Progenitor cell of endocrine pancreas (in vitro differentiated cells): ENCODE measurements at places on chromosomes 11 and 22. TPM values are rescaled to one million over a fixed set of nuclear protein-coding genes. Genes with fewer than 3 reads are reported as not detected.

GRCh38 chr11:10942620-10943019, 84.8 kb upstream of the ZBED5 start:
- H3K36me3 ChIP-seq = no peaks in the 10 kb centered on the region
- peaks cover 4% of the 10 kb centered on the region for H3K27me3 ChIP-seq
- H3K27ac ChIP-seq = no peak overlapping the region
- no peak for DNase-seq

The GDPD4 gene
- total RNA-seq = not detected in 2 replicates

DNA sequence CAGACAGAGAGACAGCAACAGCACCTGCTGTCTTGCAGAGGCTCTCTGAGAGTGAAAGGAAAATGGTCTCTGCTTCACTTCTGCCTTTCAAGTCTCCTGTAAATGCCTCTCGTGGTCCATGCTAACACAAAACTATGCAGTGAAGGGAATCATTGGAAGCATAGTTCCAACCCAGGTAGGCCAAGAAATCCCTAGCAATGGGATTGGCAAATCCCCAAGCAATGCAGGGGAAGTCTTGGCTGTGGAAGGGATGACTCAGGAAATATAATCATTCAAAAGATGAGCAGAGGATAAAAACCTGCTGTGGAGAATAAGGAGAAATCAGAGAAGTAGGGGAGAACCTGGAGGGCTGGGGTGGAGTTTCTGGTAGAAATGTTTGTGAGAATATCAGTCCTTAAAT, 216.1 kb upstream of the ZBED5 start:
- H3K36me3 ChIP-seq = no peaks in the 10 kb centered on the region
- no peak overlapping the region for H3K4me3 ChIP-seq
- H3K4me1 ChIP-seq = peaks cover 11% of the 10 kb centered on the region
- H3K27me3 ChIP-seq = peaks cover 33% of the 10 kb centered on the region

GRCh38 chr11:126443120-126443519, 87.6 kb downstream of the ST3GAL4 start:
- H3K27ac ChIP-seq = no peak overlapping the region
- no peak overlapping the region for H3K4me3 ChIP-seq
- peaks cover 4% of the 10 kb centered on the region for H3K4me1 ChIP-seq
- H3K27me3 ChIP-seq = peaks cover 58% of the 10 kb centered on the region

GRCh38 chr11:45927684-45928413, 5.4 kb downstream of the LARGE2 start:
- no peak overlapping the region for H3K4me3 ChIP-seq
- peaks cover 11% of the 10 kb centered on the region for H3K36me3 ChIP-seq
- peaks cover 4% of the 10 kb centered on the region for H3K4me1 ChIP-seq

DNA sequence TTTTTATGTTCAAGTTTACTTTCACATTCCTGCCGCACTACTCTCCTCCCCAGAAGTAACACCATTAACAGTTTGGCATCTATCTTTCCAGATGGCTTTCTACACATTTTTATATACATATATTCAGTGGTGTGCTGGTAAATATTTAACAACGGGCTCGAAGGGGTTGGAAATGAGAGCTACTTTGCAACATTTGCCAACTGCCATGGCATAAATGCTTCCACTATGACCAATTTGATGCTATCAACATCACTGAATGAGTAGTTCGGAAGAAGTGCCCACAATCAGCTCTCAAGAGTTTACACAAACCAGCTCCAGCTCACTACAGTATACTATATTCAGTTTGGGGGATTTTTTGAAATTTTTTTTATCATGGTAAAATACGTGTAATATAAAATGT, 55.2 kb downstream of the RELT start:
- H3K36me3 ChIP-seq = no peaks in the 10 kb centered on the region
- no peak overlapping the region for H3K4me3 ChIP-seq
- no peaks in the 10 kb centered on the region for H3K27me3 ChIP-seq
- no peaks in the 10 kb centered on the region for H3K4me1 ChIP-seq
- H3K27ac ChIP-seq = no peak overlapping the region
- no peak for DNase-seq

GRCh38 chr22:32820131-32821119, 18.9 kb downstream of the TIMP3 start:
- no peaks in the 10 kb centered on the region for H3K36me3 ChIP-seq
- DNase-seq = no peak
- H3K27me3 ChIP-seq = peaks cover 3% of the 10 kb centered on the region
- no peak overlapping the region for H3K27ac ChIP-seq

- H3K27me3 ChIP-seq = peaks cover 5% of the 10 kb centered on the region
- H3K4me3 ChIP-seq = no peak overlapping the region
Measured at GRCh38 chr11:91932151-91932821, 292.3 kb upstream of the FAT3 start.

DNA sequence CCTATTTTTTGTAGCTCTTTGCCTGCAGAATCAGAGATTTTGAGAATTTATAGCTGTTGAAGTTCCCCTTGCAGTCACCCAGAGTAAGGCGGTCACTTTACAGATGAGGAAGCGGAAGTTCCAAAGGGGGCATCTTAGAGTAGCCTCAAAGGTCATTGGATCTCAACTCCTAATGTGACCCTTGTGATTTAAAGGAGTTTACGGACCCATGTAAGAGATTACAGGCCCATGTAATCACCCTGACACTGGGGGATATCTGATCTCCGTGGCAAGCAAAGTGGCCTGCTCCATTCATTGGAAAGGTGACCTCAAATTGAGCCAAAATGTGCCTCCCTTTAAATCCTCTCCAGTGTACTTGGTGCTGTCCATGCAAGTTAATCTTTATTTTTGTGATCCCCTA, 15.7 kb downstream of the P2RX3 start:
- peaks cover 3% of the 10 kb centered on the region for H3K27me3 ChIP-seq
- H3K4me3 ChIP-seq = no peak overlapping the region
- no peaks in the 10 kb centered on the region for H3K36me3 ChIP-seq
- H3K4me1 ChIP-seq = peaks cover 6% of the 10 kb centered on the region
- no peak for DNase-seq

- peaks cover 28% of the 10 kb centered on the region for H3K4me1 ChIP-seq
- DNase-seq = no peak
- peak overlapping the region; percentile 96 for H3K27ac ChIP-seq
Measured at GRCh38 chr11:73761403-73761945, 600 bp upstream of the RAB6A start.

DNA sequence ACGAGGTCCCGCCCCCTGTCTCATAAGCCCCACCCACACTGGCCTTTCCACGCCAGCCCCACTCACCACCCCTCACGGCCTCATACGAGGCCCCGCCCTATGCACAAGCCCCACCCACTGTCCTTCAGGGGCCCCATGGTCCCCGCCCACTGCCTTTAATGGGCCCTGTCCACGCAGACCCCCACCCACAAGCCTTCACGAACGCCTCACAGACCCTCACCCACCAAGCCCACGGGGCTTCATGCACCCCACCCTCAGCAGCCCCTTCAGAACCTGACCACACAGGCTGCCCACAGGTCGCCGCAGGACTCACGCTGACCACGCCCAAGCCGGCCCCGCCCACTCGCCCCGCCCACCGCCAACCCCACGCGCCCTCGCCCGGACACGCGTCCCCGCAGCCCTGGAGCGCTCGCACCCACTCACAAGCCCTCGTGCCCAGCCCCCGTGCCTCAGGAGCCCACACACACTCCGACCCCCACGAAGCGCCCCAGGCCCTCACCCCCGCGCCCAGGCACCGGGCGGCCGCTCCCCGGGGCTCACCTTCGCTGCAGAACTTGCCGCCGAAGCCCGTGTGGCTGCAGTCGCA, 10.5 kb downstream of the NRXN2 start:
- no peaks in the 10 kb centered on the region for H3K36me3 ChIP-seq
- DNase-seq = no peak
- peaks cover 9% of the 10 kb centered on the region for H3K4me1 ChIP-seq
- H3K27ac ChIP-seq = no peak overlapping the region
- no peak overlapping the region for H3K4me3 ChIP-seq
- peaks cover 78% of the 10 kb centered on the region for H3K27me3 ChIP-seq

- H3K27me3 ChIP-seq = no peaks in the 10 kb centered on the region
- DNase-seq = no peak
- H3K4me1 ChIP-seq = no peaks in the 10 kb centered on the region
- no peak overlapping the region for H3K4me3 ChIP-seq
- H3K36me3 ChIP-seq = no peaks in the 10 kb centered on the region
Measured at GRCh38 chr11:26558190-26558589, 13.9 kb downstream of the MUC15 start.

GRCh38 chr22:41367680-41368542, 13.8 kb upstream of the TEF start:
- peaks cover 3% of the 10 kb centered on the region for H3K27me3 ChIP-seq
- no peak overlapping the region for H3K27ac ChIP-seq
- no peaks in the 10 kb centered on the region for H3K36me3 ChIP-seq
- peaks cover 10% of the 10 kb centered on the region for H3K4me1 ChIP-seq
- no peak overlapping the region for H3K4me3 ChIP-seq

The OR5B2 gene
- total RNA-seq = not detected in 2 replicates

GRCh38 chr11:6988506-6988905, 31.6 kb downstream of the ZNF214 start:
- H3K4me3 ChIP-seq = no peak overlapping the region

The PGA5 gene
- total RNA-seq = 0.60 and 0.69 TPM in 2 replicates

The PLEKHA7 gene
- 77.1 and 78.7 TPM in 2 replicates for total RNA-seq

DNA sequence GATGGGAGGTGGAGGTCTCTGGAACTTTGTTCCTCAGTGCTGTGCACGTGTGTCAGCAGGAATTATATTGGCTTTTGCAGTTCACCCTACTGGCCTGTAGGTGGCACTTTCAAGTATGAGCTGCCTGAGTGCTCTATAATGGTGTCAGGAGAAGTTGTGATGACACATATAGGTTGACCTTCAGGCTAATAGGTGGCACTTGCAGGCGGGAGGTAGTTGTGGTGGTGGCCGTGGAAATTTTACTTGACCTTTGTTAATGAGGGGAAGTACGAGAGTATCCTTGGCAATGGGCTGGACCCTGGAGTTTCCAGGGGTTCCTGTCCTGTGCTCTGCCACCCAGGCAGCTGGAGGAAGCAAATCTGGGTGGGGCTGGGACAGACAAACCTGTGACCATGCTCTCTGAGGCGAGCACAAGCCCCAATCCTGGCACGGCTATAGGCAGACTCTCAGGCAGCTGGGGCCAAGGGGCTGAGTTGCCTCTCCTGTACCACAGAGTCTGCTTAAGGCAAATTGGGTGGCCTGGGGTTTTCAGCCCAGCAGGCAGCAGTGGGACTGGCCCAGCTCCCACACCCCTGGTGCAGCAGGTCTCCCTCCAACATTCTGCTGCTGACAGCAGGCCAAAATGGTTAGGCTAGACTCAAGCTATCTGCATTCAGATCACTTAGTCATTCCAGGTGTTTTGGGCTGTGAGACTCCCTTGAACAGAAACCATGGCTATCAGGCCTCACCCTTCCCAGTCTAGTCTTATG, 147.5 kb upstream of the CTSC start:
- H3K4me1 ChIP-seq = no peaks in the 10 kb centered on the region
- no peak overlapping the region for H3K4me3 ChIP-seq
- DNase-seq = no peak
- peaks cover 5% of the 10 kb centered on the region for H3K27me3 ChIP-seq

DNA sequence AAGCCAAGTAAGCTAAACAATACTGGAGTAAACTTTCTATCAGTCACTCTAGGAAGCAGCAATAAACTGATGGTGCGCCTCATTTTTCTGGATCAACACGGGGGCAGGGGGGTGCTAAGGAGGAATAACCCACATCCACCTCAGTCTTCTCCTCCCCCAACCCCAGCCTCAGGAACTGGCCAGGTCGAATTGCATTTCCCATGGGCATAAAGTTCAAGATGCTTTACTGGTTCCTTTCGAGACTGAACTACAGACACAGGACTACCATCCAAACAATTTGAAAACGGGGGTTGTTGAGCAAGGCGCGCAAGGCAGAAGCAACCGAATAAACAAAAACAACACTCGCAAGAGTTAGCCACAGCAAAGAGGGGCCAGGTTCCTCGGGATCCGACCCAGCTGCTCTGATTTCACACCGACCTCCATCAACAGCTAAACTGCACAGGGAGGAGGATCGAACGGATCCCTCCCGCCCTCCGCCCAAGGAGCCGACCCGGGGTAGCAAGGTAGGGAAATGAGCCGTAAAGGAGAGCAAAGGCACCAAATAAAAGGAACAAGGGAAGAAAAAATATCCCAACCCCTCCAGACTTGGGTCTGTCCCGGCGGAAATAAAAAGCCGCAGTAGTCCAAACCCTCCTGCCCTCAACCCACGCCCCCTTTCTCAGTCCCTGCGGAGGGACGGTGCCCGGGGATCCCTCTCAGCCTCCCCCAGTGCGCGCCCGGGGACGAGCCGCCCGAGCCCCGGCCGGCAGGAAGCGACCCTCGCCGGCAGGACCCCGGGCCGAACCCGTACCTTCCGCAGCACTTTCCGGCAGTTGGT, 801 bp downstream of the SESN3 start:
- peaks cover 1% of the 10 kb centered on the region for H3K36me3 ChIP-seq
- peaks cover 29% of the 10 kb centered on the region for H3K4me1 ChIP-seq
- H3K27me3 ChIP-seq = no peaks in the 10 kb centered on the region

- H3K4me3 ChIP-seq = no peak overlapping the region
- H3K27ac ChIP-seq = no peak overlapping the region
- H3K36me3 ChIP-seq = no peaks in the 10 kb centered on the region
- H3K27me3 ChIP-seq = peaks cover 2% of the 10 kb centered on the region
- no peak for DNase-seq
Measured at GRCh38 chr11:102523189-102523570, 7.4 kb downstream of the MMP7 start.

- DNase-seq = no peak
- H3K27ac ChIP-seq = no peak overlapping the region
- no peaks in the 10 kb centered on the region for H3K36me3 ChIP-seq
- peaks cover 17% of the 10 kb centered on the region for H3K4me1 ChIP-seq
- no peak overlapping the region for H3K4me3 ChIP-seq
Measured at GRCh38 chr11:86491027-86491426, 116.3 kb downstream of the CCDC81 start.

DNA sequence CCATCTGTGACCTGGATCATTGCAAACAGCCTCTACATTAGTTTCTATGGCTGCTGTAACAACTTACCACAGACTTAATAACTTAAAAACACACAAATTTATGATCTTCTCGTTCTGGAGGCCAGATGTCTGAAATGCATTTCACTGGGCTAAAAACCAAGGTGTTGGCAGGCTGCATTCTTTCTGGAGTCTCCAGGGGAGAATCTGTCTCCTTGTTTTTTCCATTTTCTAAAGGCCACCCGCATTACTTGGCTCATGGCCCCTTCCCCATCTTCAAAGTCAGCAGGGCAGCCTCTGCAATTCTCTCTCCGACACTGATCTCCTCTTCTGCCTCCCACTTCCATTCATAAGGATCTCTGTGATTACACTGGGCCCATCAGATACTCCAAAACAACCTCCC, 11.6 kb downstream of the SCGB1A1 start:
- peaks cover 20% of the 10 kb centered on the region for H3K4me1 ChIP-seq
- H3K36me3 ChIP-seq = no peaks in the 10 kb centered on the region
- H3K27ac ChIP-seq = no peak overlapping the region

The APOA4 gene
- total RNA-seq = not detected in 2 replicates

DNA sequence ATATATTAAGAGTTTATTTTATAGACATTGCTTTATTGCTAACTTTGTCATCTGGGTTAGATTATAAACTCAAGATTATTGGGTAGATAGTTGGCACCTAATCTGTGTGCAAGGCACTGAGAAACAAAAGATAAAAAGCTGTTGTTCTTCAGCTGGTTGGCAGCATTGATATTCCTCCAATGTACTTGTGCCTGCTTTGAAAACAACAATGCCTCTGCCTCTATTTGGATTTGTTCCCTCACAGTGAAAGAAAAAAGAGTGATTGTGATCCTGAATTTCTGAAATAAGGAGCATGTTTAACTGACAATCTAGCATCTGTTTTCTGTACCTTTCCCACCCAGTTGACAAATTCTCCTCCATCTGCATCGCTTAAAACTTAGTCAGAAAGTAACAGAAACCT, 98.3 kb downstream of the TYR start:
- DNase-seq = no peak
- H3K36me3 ChIP-seq = no peaks in the 10 kb centered on the region
- no peaks in the 10 kb centered on the region for H3K27me3 ChIP-seq
- peaks cover 4% of the 10 kb centered on the region for H3K4me1 ChIP-seq
- no peak overlapping the region for H3K27ac ChIP-seq
